Epithelial cell of proximal tubule (primary cell): ENCODE measurements at places on chromosomes 1 and 21. TPM values are rescaled to one million over a fixed set of nuclear protein-coding genes. Genes with fewer than 3 reads are reported as not detected.

CHRNB2 gene
- total RNA-seq, result 0.07 TPM in 1 of 2 replicates, not detected in the other

SYNJ1 gene
- 1.1 and 2.5 TPM in 2 replicates for total RNA-seq

KRTAP13-2 gene
- total RNA-seq, result not detected in 2 replicates

FTCD gene
- not detected in 2 replicates for total RNA-seq

AMPD1 gene
- total RNA-seq, result not detected in 2 replicates

HOOK1 gene
- total RNA-seq, result 3.6 and 4.2 TPM in 2 replicates

KCNA3 gene
- not detected in 2 replicates for total RNA-seq

NUDT4B gene
- total RNA-seq, result 6.9 and 30.9 TPM in 2 replicates
